ENCODE measurements at places on chromosomes 4 and X.

DNA sequence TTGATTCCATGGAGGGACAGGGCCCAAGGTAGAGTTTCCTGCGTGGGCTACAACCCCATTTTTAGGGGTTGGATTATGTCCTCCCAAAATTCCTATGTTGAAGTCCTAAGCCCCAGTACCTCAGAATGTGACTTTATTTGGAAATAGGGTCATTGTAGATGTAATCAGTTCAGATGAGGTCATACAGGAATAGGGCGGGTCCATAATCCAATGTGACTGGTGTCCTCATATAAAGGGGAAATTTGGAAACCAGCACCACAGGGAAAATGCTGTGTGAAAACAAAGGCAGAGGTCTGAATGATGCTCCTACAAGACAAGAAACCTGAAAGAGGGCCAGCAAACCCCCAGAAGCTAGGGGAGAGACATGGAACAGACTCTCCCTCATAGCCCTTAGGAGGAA is 31.1 kb upstream of the MAMLD1 start:
- no peak for DNase-seq

DNA sequence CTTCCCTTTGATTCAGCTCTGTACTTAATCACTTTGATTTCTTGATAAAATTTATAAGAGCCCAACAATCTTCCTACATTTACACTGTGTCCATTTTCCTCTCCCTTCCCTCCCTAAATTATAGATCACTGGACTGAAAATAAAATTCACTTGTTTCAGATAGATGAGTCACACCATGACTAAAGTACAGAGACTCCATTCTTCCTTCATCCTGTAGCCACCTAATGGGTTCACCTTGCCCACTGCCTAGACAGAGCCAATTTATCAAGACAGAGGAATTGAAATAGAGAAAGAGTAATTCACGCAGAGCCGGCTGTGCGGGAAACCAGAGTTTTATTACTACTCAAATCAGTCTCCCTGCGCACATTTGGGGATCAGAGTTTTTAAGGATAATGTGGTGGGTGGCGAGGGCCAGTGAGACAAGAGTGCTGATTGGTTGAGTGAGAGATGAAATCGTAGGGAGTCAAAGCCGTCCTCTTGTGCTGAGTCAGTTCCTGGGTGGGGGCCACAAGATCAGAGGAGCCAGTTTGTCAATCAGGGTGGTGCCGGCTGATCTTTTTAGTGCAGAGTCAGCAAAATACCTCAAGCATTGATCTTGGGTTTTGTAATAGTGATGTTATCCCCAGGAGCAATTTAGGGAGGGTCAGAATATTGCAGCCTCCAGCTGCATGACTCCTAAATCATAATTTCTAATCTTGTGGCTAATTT is 71.3 kb upstream of the MED14 start:
- DNase-seq: no peak

DNA sequence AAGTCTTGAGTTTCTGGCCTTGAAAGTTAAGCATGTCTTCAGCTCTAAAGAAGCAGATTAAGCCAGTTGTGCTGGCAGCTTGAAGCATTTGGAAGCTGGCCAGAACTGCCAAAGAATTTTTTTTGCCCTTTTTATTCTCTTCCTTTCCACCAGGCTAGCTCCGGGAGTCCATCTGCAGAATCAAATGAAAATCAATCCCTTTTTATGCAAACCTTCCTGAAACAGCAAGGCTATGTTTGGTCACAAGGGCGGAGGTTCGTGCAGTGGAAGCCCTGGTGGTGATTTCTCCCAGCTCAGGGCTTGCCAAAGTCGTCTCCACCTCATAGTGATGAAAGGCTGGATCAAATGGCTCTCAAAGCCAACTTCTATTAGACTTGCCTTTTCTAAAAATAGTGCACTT is 21.6 kb upstream of the C4orf54 start:
- no peak for DNase-seq

- no peak for DNase-seq
These were observed 142.0 kb upstream of the RBPJ start for GRCh38 chr4:26178854-26179253.

- peak; percentile 22 for DNase-seq
These were observed 752 bp downstream of the MBTPS2 start for GRCh38 chrX:21840193-21840545.

DNA sequence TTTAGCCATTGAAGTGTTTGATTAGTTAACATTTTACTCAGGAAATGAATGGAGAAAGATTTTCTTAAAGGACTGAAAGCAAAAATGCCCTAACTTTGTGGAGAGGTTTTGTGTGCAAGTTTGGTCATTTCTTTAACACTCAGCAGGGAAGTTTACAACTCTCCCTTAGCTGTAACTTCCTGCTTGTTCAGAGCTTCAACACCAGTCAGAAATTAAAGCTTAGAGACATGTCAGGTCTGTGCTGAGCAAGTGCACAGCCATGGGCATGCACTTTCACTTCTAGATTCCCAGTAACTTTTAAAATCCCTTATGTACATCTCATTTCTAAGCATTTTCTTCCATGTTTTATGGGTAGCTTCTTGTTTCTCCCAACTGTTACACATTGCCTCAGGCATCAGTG is 326.0 kb downstream of the ACTRT1 start:
- DNase-seq: no peak

DNA sequence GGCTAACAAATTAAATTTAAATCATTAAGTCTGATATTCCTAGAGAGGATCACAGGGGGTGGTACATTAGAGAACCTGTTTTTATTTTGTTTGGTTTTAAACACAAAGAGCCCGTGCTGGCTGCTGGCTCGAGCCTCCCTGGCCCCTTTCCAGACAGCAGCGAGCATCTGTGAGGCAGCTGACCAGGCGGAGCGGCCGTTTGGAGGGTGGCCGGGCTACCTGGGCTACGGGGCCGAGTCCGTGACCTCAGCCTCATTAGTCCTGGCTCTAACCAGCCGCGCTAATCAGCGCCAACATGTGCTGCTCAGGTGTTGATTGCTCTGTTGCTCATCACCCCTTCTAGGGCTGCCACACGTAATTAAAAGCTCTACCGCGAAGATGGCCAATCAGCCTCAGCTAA is 35.3 kb downstream of the DCTD start:
- no peak for DNase-seq

DNA sequence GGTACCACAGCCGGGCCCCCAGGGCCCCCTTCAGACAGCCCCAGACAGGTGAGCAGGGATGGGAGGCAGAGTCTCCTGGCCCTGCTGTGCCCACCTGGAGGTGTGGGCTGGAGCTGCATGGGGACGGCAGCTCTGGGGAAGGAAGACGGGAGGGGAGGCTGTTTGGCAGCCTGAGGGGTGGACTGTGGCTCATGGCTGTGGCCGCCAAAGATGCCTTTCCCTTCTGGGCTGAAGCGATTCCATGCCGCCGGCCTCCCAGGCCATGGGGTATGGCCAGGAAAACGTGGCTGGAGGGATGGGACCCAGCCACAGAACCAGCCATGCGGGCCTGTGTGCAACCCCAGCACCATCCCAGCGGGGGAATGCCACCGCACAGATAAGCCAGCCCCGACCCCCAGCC is 65.7 kb downstream of the FAM53A start:
- DNase-seq: no peak

DNA sequence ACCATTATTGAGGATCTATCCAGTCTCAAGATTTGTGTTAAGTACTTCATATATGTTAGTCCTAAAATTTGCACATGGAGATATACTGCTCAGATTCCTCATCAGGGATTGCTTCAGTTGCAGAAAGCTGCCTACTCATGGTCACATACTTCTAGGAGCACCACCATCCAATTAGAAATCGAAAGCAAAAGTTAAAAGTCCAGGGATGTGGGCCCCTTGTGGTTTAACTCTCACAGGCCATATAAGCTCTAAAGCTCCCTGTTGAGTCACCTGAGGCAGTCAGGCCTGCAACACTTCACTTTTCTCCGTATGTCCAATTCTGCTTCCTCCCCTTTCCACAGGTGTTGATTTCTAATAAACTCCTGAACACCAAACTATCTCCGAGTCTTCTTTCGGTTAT is 84.2 kb downstream of the CNOT6L start:
- DNase-seq: peak; percentile 71

- peak; percentile 86 for DNase-seq
These were observed at the start of gene PIR for GRCh38 chrX:15493118-15493962. TSS of gene PIR (minus strand) at chrX:15493333. CDS start at chrX:15491257, 2,076 bp downstream.

- DNase-seq: no peak
These were observed 53.9 kb downstream of the CAPN6 start for GRCh38 chrX:111216293-111216801.

DNA sequence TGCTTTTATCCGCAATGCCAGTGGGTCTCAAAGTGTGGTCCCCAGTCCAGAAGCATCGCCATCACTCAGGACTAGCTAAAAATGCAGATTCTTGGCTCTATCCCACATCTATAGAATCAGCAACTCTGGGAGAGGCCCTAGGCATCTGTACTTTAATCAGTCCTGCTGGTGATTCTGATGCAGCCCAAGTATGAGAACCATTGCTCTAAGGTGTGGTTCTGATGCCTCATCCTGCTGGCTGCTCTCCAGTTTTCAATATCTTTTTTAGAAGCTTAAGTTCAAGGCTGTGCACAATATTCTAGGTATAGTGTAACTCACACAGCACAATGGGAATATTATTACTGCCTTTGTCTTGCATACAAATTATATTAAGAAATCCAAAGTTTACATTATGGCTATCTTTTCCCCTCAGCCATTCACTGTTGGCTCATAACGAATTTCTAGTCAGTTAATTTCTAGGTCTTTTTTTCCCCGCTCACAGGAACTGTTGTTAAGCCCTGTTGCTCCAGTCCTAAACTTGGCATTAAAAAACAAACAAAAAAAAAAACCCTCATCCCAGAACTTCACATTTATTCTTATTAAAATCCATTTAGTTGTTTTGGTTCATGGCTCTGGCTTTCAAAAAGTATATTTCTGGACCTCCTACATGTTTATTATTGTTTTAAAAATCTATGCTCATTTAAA is 109.1 kb downstream of the PHEX start:
- no peak for DNase-seq

Measured in suppressor macrophage (primary cell).